ENCODE measurements at places on chromosomes 1 and 21. TPM values are rescaled to one million over a fixed set of nuclear protein-coding genes. Genes with fewer than 3 reads are reported as not detected.

Gene IQCC
- total RNA-seq: 5.9 TPM

Gene CDCA8
- total RNA-seq: 78.6 TPM

Gene ASAP3
- total RNA-seq: 0.76 TPM

Gene LYPD8
- total RNA-seq: not detected

Gene C1orf87
- total RNA-seq: not detected

DNA sequence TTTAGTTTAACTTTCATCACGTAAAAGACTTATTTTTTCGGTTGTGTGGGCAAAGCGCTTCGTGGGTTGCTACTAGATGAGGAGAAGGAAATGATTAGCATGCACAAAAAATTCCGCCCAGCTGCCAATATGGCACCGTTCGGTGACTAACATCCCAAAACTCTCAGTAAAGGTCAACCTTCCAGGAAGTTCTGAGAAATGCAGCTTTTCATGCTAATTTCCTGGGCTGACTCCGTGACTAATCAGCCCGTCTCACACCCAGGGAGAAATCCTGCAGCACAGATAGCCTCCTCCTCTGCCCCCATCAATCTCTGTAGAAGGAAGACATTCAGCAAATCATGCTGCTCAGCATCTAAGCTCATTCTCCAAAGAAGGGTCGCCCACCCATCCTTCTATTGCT, 34.1 kb downstream of the TMCO4 start:
- H3K4me3 ChIP-seq: no peak overlapping the region
- H3K36me3 ChIP-seq: peaks cover 8% of the 10 kb centered on the region
- peak; percentile 60 for DNase-seq
- H3K27ac ChIP-seq: peak overlapping the region; percentile 62

GRCh38 chr1:36203554-36204346, 20.5 kb upstream of the THRAP3 start:
- no peaks in the 10 kb centered on the region for H3K36me3 ChIP-seq
- no peak overlapping the region for H3K4me3 ChIP-seq
- H3K4me1 ChIP-seq: peaks cover 15% of the 10 kb centered on the region
- no peak for DNase-seq
- H3K27ac ChIP-seq: no peak overlapping the region
- no peaks in the 10 kb centered on the region for H3K27me3 ChIP-seq

GRCh38 chr1:220462752-220463151, 65.2 kb upstream of the MARK1 start:
- no peak overlapping the region for H3K27ac ChIP-seq
- no peaks in the 10 kb centered on the region for H3K4me1 ChIP-seq
- H3K27me3 ChIP-seq: no peaks in the 10 kb centered on the region
- peaks cover 1% of the 10 kb centered on the region for H3K36me3 ChIP-seq
- H3K4me3 ChIP-seq: no peak overlapping the region

GRCh38 chr1:214321705-214322453, 40.9 kb downstream of the SMYD2 start:
- H3K27ac ChIP-seq: no peak overlapping the region
- H3K27me3 ChIP-seq: no peaks in the 10 kb centered on the region
- H3K36me3 ChIP-seq: peaks cover 22% of the 10 kb centered on the region
- H3K4me3 ChIP-seq: no peak overlapping the region
- no peak for DNase-seq

DNA sequence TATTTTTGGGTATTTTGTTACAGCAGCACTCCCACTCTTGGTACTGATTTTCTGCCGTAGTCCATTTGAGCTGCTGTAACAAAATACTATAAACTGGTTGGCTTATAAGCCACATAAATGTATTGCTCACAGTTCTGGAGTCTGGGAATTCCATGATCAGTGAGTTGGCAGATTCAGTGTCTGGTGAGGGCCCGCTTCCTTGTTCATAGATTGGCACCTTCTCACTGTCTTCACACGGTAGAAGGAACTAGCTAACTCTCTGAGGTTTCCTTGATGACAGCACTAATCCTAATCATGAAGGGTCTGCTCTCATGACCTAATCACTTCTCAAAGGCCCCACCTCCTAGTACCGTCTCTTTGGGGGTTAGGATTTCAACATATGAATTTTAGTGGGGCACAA, 85.2 kb downstream of the HHAT start:
- no peaks in the 10 kb centered on the region for H3K27me3 ChIP-seq
- H3K27ac ChIP-seq: no peak overlapping the region
- no peak for DNase-seq
- peaks cover 3% of the 10 kb centered on the region for H3K4me1 ChIP-seq

Gene SYCP1
- not detected for total RNA-seq

Gene TSACC
- not detected for total RNA-seq

DNA sequence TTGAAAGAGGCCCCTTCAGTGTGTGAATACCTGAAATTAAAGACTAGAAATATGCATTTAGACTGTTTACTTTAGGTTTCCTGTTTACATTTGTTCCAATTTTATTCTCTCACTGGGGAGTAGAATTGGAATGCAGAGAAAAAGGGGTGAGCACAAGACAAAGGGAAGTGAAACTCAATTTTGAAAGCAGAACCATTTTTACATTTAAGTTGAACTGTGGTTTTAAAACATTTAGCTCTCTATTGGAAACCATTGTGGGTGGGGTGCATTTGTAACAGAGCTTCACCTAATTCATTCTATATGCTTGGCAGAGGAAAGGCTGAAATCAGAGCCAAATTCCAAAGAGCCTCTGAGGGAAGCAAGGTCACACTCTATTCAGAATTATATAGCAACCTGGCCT, 235.3 kb upstream of the C1orf105 start:
- H3K27ac ChIP-seq: no peak overlapping the region
- no peak for DNase-seq
- no peak overlapping the region for H3K4me3 ChIP-seq
- no peaks in the 10 kb centered on the region for H3K36me3 ChIP-seq
- peaks cover 37% of the 10 kb centered on the region for H3K4me1 ChIP-seq

DNA sequence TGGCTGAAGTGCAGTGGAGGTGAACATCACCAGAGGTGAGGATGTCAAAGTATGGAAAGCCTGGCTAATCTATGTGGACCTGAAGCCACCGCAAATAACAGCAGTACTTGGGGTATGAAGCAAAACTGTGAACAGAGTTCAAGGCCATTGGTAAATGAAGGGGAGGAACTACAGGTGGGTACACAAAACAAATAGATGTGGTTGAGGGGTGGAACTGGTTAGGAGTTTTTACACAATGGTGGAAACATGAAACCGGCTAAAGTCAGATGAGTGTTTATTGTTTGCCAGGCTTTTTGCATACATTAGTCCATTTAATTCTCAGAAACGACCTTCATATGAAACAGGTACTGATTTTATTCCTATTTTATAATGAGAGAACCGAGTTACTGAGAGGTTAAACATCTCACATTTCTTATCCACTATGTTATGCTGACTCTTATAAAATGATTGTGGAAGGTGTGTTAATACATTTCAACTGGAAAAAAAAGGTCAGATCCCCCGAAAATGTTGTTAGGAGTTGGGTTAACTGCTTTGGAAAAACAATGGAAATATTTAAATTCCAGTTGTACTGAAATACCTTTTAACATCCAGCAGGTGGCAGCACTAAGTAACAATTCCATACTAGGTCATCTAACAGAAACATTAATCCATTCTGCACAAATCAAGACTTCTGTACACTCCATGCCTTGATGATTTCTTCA, 44.3 kb upstream of the GTF2B start:
- no peaks in the 10 kb centered on the region for H3K4me1 ChIP-seq
- no peaks in the 10 kb centered on the region for H3K27me3 ChIP-seq
- H3K27ac ChIP-seq: no peak overlapping the region
- H3K36me3 ChIP-seq: peaks cover 52% of the 10 kb centered on the region

Gene CASQ1
- total RNA-seq: not detected

DNA sequence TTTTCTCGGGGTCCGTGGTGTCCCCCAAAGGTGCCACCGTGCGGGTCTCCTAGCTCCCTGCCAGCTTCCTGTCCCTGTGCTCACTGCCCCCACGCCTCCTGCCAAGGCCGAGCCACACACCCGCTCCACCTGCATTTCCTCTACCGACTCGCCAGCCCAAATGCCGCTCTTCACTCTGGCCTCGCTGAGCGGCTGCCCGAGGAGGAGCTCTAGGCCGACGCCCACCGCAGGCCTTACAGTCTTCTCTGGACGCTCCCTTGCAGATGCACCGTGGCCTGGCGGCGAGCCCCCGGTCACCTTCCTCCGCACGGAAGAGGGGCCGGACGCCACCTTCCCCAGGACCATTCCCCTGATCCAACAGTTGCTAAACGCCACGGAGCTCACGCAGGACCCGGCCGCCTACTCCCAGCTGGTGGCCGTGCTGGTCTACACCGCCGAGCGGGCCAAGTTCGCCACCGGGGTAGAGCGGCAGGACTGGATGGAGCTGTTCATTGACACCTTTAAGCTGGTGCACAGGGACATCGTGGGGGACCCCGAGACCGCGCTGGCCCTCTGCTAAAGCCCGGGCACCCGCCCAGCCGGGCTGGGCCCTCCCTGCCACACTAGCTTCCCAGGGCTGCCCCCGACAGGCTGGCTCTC, 26.3 kb downstream of the FTCD start:
- no peaks in the 10 kb centered on the region for H3K4me1 ChIP-seq
- DNase-seq: no peak
- no peak overlapping the region for H3K4me3 ChIP-seq

DNA sequence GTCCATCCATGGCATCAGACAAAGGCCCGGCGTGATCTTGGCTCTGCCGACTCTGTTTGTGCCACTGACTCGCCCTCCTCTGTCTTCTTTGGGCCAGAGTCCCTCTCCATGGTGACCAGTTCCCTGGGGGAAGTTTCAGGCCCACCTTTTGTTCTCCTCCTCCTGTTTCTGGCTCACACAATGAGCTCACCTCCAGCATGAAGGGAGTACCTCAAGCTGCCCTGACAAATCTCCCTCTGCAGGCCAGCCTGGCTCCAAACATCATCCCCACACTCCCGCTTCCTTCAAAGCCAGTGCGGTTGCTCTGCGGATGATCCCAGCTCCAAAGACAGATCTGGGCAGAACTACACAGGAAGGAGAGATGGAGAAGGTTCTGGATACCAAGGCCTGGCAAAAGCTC, 576.6 kb downstream of the NPHP4 start:
- no peaks in the 10 kb centered on the region for H3K36me3 ChIP-seq
- DNase-seq: no peak
- no peaks in the 10 kb centered on the region for H3K27me3 ChIP-seq
- no peak overlapping the region for H3K27ac ChIP-seq
- H3K4me3 ChIP-seq: no peak overlapping the region
- H3K4me1 ChIP-seq: peaks cover 8% of the 10 kb centered on the region

- peak; percentile 26 for DNase-seq
- H3K4me3 ChIP-seq: peak overlapping the region; percentile 6
- H3K4me1 ChIP-seq: peaks cover 8% of the 10 kb centered on the region
- H3K27me3 ChIP-seq: peaks cover 31% of the 10 kb centered on the region
- no peaks in the 10 kb centered on the region for H3K36me3 ChIP-seq
Observed at GRCh38 chr1:228058949-228059633, 23.4 kb upstream of the ARF1 start.

GRCh38 chr1:7517611-7518330, 253.3 kb upstream of the VAMP3 start:
- H3K27ac ChIP-seq: no peak overlapping the region
- no peak overlapping the region for H3K4me3 ChIP-seq
- DNase-seq: no peak

DNA sequence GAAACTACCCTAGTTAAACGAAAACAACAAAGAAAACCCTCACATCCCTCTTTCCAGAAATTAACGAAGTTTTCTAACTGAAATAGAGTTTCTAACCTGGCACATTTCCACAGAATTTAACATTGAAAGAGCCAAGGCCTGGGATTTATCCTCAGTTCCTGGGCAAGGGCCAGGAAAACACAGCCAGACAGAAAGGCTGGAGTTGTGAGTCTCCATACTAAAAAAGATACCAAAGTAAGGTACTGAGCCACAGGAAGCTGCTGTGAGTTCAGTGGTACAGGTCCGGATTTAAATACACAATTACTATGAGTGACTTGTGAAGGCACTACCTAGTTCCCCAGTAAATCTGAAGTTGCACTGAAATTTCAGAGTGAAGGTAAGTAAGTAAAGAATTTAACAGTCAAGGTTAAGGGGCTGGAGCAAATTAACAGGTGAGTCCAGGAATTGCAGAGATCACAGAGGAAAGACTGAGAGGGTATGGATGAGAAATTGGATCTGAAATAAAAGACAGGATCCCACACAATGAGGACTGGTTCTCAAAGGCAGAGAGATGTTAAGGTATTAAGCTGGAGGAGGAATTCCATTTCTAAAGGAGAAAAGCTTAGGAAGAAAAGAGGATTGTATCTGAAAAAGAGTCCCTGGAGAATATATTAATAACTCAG, 905 bp downstream of the LIX1L start:
- H3K27ac ChIP-seq: peak overlapping the region; percentile 83
- H3K4me1 ChIP-seq: peaks cover 61% of the 10 kb centered on the region
- no peaks in the 10 kb centered on the region for H3K27me3 ChIP-seq
- no peak for DNase-seq
- peak overlapping the region; percentile 83 for H3K4me3 ChIP-seq

DNA sequence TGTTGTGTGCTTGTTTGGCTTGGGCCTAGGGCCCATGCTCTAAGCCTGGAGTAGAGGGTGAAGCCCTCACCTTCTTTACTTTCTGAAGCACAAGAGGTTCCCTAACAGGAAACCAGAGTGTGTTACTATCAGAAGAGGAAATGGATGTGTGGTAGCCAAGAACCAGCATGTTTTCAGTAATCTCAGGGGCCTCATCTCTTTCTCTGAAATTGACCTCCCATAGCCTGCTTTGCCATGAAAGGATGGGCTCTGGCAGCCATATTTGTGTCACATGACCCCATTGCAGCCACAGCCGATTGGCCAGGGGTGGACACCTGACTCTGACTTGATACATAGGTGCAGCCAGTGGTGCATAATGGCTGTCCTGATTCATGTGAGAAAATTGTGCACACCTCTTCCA, 18.6 kb downstream of the A3GALT2 start:
- peak; percentile 50 for DNase-seq
- H3K27me3 ChIP-seq: peaks cover 7% of the 10 kb centered on the region
- peaks cover 9% of the 10 kb centered on the region for H3K36me3 ChIP-seq
- peaks cover 12% of the 10 kb centered on the region for H3K4me1 ChIP-seq
- H3K4me3 ChIP-seq: no peak overlapping the region

Gene LDLRAD2
- not detected for total RNA-seq

Gene LCE1F
- not detected for total RNA-seq

GRCh38 chr1:172139196-172139595, 281.3 kb upstream of the C1orf105 start:
- DNase-seq: no peak
- no peaks in the 10 kb centered on the region for H3K36me3 ChIP-seq
- H3K4me3 ChIP-seq: no peak overlapping the region
- no peak overlapping the region for H3K27ac ChIP-seq

DNA sequence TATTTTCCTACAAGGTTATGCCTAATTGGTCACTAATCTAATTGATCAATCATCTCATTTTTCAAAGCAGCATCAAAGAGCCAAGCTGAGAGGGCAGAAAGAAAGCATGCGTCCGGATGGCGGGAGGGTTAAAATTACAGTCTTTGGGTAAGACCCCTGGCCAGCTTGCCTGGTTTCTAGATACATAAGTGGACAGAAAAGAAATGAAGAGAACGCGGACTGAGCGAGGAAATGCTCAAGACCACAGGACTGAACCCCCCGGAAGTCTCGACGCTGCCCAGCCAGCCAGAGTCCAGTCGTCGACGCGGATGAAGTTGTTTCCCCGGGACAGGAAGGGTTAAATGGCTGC, 297.2 kb downstream of the OMA1 start:
- H3K27ac ChIP-seq: no peak overlapping the region
- peak overlapping the region; percentile 60 for H3K4me3 ChIP-seq
- peaks cover 34% of the 10 kb centered on the region for H3K27me3 ChIP-seq
- no peaks in the 10 kb centered on the region for H3K36me3 ChIP-seq
- DNase-seq: no peak

- no peaks in the 10 kb centered on the region for H3K36me3 ChIP-seq
- H3K4me3 ChIP-seq: no peak overlapping the region
- peak; percentile 73 for DNase-seq
- no peak overlapping the region for H3K27ac ChIP-seq
Observed at GRCh38 chr1:183689762-183690204, 36.7 kb upstream of the APOBEC4 start.

Gene OR2T11
- not detected for total RNA-seq

Data from activated naive CD4-positive, alpha-beta T cell treated with anti-CD3 and anti-CD28 coated beads for 36 hours (primary cell).